CD4-positive, alpha-beta T cell treated with Interleukin-4 for 1 hour (primary cell): ENCODE measurements at places on chromosomes 3 and 15.

DNA sequence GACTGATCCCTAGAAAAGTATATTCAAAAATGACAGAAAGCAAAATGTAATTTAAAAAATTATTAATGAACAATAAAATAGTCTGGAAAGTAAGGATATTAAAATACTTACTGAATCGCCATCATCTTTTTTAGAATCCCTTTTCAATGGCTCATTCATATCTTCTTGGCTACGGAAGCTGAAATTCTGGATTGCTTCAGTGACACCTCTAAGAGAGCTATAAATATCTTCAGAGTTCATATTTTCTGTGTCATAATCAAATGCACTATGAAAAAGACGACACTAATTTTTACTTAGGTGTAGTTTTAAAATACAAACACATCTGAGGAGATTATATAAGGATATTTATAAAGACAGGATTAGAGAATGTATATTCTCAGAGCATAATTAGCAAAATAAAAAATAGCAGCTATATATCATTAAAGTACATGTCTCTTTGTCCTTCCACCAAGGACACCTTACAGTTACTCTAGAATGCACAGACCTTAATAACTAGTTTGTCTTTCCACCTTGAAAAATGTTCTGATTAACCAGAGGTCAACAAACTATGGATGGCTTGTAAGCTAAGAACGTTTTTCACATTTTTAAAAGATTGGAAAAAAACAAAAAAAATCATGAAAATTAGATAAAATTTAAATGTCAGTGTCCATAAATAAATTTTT, 98.6 kb upstream of the UBP1 start:
- DNase-seq = no peak

DNA sequence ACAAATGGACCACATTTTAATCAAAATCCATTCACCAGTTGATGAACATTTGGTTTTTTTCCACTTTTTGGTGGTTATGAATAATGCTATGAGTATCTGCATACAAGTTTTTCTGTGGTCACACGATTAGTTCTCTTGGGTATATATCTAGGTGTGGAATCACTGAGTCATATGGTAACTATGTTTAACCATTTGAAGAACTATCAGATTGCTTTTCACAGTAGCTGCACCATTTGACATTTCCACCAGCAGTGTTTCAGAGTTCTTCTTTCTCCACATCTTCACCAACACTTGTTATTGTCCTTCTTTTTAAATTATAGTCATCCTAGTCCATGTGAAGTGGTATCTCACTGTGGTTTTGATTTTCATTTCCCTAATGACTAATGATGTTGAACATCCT, 33.3 kb upstream of the ATG7 start:
- DNase-seq = no peak

DNA sequence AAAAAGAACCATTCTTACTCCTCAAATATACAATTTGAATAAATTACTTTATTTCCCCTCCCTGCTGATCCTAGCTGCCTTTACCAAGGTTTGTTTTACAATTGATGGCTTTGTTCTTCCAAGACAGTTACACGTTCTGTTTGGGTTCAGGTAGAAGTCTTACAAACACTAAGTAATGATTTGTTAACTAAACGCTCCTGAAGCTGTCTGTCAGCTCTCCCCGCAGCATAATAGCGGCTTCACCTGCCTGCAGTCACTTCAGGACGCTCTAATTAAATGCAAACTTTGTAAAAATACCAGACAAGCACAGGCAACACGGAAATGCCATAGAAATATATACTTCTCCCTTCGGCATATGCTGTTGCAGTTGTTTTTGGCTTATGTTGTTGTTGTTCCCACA, 176.4 kb upstream of the MDFIC2 start:
- no peak for DNase-seq

DNA sequence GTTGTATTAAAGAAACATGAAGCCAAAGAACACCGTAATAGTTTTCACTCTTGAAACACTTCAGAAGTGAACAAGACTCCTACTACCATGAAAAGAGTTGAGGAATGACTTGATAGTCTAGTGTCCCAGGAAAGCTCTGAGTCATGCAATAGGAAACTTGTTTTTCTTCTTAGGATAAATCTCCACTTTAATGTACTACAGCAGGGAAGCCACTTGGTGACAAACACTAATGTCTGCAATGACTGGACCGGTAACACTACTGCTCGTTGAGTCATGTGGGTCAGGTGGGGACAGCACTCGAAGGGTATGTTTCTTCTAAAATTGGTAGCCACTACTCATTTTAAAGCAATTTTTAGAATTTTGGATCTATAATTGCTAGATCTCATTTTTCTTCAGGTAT, 291.7 kb upstream of the CNTN3 start:
- no peak for DNase-seq

GRCh38 chr3:147410116-147410525, 956 bp downstream of the ZIC1 start:
- no peak for DNase-seq

GRCh38 chr3:142216321-142216720, 9.1 kb downstream of the GK5 start:
- DNase-seq = no peak

DNA sequence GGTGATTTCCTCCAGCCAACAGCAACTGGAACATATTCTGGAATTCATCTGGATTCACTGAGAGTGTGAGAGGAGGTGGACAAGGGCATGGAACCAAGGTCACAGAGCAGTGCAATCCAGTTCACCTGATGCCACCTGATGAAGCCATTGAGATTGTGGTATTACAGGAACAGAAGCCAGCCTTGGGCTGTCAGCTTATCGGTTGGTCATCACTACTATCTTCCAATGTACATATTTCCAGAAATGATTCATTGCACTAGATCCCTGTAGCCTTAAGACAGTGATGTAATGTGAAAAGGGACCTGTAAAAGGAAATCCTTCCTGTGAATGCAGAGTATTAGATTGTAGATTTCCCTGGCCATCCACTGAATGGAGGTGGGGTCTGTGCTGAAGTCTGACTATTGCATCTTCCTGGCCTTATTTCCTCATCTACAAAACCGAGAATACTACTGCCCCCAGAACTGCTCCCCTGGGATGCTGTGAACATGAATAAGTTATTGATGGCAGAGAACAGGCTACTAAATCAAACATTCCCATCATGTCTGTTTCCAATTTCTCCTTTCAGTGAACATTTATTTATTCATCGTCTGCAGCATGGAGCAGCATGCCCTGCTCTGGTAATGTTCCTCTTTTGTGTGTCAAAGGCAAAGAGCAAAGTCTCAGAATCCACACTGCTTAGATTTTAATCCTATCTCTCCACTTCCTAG, 47.4 kb upstream of the TPM1 start:
- DNase-seq = no peak

- DNase-seq = no peak
Measured at GRCh38 chr3:106844638-106845037, 532.6 kb upstream of the CCDC54 start.

DNA sequence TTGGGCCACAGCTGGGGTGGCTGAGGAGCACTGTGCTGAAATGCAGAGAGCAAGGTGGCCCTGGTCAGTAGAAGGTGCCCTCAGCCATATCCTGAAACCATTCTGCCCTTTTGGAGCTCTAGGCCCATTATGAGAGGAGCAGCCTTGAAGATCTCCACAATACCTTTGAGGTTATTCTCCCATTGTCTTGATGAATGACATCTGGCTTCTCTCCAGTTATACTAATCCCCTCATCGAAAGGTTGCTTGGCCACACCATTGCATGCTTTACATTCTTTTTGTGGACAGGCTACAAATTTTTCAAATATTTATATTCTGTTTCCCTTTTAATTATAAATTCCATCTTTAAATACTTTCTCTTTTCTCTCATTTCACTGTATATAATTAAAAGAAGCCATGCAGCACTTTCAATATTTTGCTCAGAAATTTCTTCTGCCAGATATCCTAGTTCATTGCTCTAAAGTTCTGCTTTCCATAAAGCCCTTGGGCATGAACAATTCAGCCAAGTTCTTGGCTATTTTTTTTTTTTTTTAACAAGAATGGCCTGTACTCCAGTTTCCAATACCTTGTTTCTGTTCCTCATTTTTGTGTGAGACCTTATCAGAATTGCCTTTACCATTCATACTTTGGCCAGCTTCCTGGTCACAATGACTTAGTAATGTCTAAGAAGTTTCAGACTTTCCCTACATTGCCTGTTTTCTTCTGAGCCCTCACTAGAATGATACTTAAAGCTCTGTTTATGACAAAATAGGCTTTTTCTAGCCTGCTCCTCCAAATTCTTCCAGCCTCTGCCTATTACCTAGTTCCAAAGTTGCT, 138.9 kb upstream of the SGO1 start:
- no peak for DNase-seq

- no peak for DNase-seq
Measured at GRCh38 chr3:52495777-52496602, 852 bp downstream of the STAB1 start.

- no peak for DNase-seq
Measured at GRCh38 chr15:39672184-39672583, 91.3 kb downstream of the THBS1 start.

DNA sequence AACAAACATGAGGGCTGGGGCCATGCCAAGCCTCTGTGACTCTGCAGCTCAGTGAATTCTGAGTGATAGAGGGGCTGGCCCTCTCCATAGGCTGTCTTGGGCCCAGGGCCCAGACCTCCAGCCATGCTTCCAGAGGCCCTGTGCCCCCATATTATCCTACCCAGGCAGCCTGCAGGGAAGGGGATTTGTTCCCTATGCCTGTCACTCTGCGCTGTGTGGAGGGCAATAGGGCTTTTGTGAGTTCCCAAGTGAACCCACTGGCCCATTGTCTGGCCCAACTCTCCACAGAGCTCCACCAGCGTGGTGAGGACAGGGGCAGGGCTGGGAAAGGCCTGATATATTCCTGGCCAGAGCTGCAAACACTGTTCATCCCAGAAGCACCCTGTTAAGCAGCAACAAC, 113.2 kb downstream of the EPHB1 start:
- DNase-seq = no peak

DNA sequence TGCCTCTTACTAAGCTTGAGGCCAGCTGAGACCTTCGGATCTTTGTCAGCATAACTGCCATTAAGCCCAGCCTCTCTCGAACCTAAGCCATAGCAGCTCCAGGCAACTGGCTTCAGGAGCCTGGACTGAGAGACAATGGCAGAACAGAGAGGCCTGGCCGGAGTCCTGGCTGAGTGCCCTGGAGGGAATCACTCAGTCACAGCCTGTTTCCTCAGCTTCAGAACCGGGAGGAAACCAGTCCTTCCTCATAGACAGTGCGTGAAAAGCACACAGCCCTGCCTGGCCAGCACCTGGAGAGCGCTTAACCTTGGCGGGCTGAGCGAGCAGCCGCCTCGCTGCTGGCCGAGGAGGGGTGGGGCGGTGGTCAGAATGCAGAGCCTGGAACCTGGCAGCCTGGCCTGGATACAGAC, 21.6 kb downstream of the RNU5B-1 start:
- DNase-seq = no peak

GRCh38 chr15:98296653-98297052, 336.1 kb downstream of the ARRDC4 start:
- no peak for DNase-seq

GRCh38 chr15:72778796-72779195, 4.8 kb downstream of the ADPGK start:
- no peak for DNase-seq

- no peak for DNase-seq
Measured at GRCh38 chr3:13652728-13653127, 103.8 kb downstream of the FBLN2 start.

DNA sequence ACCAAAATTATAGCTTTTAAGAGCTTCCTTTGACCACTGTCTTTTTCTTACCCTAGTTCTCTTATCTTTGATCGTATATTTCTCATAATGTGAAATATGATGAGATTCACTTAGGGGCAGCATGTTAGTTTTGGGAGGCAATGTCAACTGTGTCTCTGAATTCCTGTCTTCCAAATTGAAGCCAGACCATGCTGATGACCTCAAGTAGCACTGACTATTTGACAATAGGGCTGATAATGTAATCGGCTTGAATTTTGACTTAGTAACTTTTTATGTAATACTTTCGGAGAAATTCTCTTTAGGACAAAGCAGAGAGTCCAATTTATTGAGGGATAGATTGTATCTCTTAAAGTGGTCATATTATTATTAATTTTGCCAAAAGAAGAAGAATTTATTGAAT, 295.4 kb upstream of the TPRG1 start:
- no peak for DNase-seq

- no peak for DNase-seq
Measured at GRCh38 chr3:25582242-25582641, 82.5 kb downstream of the TOP2B start.
